ENCODE measurements at places on chromosomes 7 and 10. TPM values are rescaled to one million over a fixed set of nuclear protein-coding genes. Genes with fewer than 3 reads are reported as not detected.

Gene HECTD2
- polyA plus RNA-seq = 13.0 TPM

Gene EVX1
- polyA plus RNA-seq = not detected

Gene GARIN1A
- polyA plus RNA-seq = 0.47 TPM

Gene LIPK
- polyA plus RNA-seq = not detected

Gene EMX2
- polyA plus RNA-seq = not detected

Gene COL28A1
- 0.02 TPM for polyA plus RNA-seq

Gene TMEM213
- polyA plus RNA-seq = not detected

Gene GSTO2
- 1.7 TPM for polyA plus RNA-seq

Gene CASTOR2
- polyA plus RNA-seq = 8.2 TPM

Gene PLEKHA8
- 9.3 TPM for polyA plus RNA-seq

Gene TACC2
- 19.4 TPM for polyA plus RNA-seq

Gene IFT22
- 42.5 TPM for polyA plus RNA-seq

Gene PRR15
- not detected for polyA plus RNA-seq

Gene FXYD4
- not detected for polyA plus RNA-seq

Gene PSMA2
- polyA plus RNA-seq = 142 TPM

Gene HOXA5
- polyA plus RNA-seq = 48.3 TPM

Gene AEBP1
- 30.7 TPM for polyA plus RNA-seq

All from AG04450 (cell line).